ENCODE measurements at places on chromosomes 11 and 22. TPM values are rescaled to one million over a fixed set of nuclear protein-coding genes. Genes with fewer than 3 reads are reported as not detected.

TRIM44 gene
- total RNA-seq: 32.6 TPM

OR5D18 gene
- not detected for total RNA-seq

SERPINH1 gene
- 149 TPM for total RNA-seq

SF3B2 gene
- 223 TPM for total RNA-seq

F2 gene
- total RNA-seq: not detected

C2CD3 gene
- 15.6 TPM for total RNA-seq

OR8G5 gene
- total RNA-seq: 1.5 TPM

ABTB2 gene
- 1.1 TPM for total RNA-seq

SLC16A8 gene
- total RNA-seq: 0.17 TPM

NADSYN1 gene
- 55.1 TPM for total RNA-seq

OR52E2 gene
- not detected for total RNA-seq

APOC3 gene
- total RNA-seq: not detected

NPAS4 gene
- total RNA-seq: not detected

CCDC188 gene
- total RNA-seq: not detected

SAA2 gene
- total RNA-seq: 7.7 TPM

KDM4F gene
- not detected for total RNA-seq

C11orf87 gene
- not detected for total RNA-seq

RFPL2 gene
- total RNA-seq: not detected

C11orf52 gene
- 3.5 TPM for total RNA-seq

VPS37C gene
- 10.9 TPM for total RNA-seq

CDC42EP2 gene
- 16.5 TPM for total RNA-seq

HSPB2 gene
- 3.6 TPM for total RNA-seq

TMEM80 gene
- total RNA-seq: 32.8 TPM

KIF18A gene
- total RNA-seq: not detected

HOATZ gene
- not detected for total RNA-seq

CADM1 gene
- 10.0 TPM for total RNA-seq

TREH gene
- total RNA-seq: not detected

BDNF gene
- total RNA-seq: not detected

PLAAT3 gene
- 512 TPM for total RNA-seq

OR8D1 gene
- total RNA-seq: not detected

ADORA2A gene
- 1.0 TPM for total RNA-seq

FGF4 gene
- total RNA-seq: not detected

CRYBA4 gene
- not detected for total RNA-seq

CHRNA10 gene
- total RNA-seq: 0.66 TPM

SCYL1 gene
- 64.3 TPM for total RNA-seq

OR51L1 gene
- not detected for total RNA-seq

OR4S1 gene
- total RNA-seq: not detected

OR9G1 gene
- not detected for total RNA-seq

MMP8 gene
- 3.9 TPM for total RNA-seq

OR6A2 gene
- total RNA-seq: 0.34 TPM

AIFM3 gene
- 1.3 TPM for total RNA-seq

MMP3 gene
- total RNA-seq: 125 TPM

PGA5 gene
- 11.7 TPM for total RNA-seq

LDHAL6A gene
- not detected for total RNA-seq

TEX54 gene
- total RNA-seq: not detected

GP1BB gene
- 1.5 TPM for total RNA-seq

APOL4 gene
- total RNA-seq: 80.8 TPM

FIBIN gene
- total RNA-seq: 55.9 TPM

RFPL1 gene
- total RNA-seq: not detected

P2RY6 gene
- total RNA-seq: 2.0 TPM

POU2AF1 gene
- total RNA-seq: 2.1 TPM

INS gene
- not detected for total RNA-seq

NUDT8 gene
- 10.5 TPM for total RNA-seq

HPX gene
- not detected for total RNA-seq
